Common myeloid progenitor, CD34-positive (primary cell): ENCODE measurements at places on chromosomes 1 and 21.

DNA sequence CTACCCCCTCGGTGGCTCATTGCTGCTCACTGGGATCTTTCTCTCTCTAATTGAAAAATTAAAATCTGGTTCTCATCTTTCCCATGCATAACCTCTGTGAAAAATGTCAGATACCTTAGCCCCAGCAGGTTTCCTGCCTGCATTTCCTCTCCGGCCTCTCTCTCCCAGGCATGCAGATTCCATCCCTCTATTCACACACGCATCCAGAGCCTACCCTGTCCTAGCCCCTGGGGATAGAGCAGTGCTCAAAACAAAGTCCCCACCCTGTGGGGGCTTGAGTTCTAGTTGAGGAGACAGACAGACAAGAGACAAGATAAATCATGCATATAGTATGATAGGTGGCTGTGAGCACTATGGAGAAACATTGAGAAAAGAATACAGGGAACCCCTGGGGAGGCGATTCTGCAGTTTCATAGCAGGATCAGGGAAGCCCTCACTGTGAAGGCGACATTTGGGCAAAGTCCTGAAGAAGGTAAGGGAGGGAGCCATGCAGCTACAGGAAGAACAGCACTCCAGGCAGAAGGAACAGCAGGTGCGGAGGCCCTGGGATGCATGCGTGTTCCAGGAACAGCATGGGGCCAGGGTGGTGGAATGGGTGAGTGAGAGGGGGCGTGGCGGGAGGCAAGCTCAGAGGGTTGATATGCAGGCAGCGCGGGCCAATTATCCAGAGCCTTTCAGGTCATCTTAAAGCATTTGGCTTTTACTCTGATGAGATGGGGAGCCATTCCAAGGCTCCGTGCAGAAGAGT, 3.5 kb upstream of the BSND start:
- no peak overlapping the region for H3K27ac ChIP-seq
- no peaks in the 10 kb centered on the region for H3K36me3 ChIP-seq
- H3K4me1 ChIP-seq: peaks cover 8% of the 10 kb centered on the region
- H3K27me3 ChIP-seq: peaks cover 52% of the 10 kb centered on the region

DNA sequence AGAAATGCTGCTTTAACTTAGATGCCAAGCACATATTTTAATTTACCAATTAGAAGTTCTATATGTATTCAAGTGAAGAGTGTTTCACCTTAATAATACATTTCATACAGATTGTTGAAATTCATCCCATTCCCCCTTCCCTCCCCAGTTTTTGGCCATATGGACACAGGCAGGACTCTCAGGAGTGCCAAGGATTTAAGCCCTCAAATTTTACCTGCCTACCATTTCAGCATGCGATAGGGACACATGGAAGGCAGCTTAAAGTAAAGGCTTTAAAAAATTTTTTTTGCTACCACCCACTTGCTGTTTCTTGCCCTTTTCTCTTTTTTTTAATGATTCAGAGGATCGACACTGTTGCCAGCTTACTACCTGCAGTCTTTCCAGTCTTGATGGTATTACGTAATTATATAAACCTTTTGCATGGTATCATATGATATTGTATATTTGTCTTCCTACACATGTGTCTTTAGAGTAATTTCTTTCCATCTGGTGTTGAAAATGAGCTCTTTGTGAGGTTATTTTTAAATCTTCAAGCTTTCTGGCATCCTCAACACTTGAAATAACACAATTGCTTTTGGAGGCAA, 7.0 kb downstream of the EPB41 start:
- DNase-seq: no peak
- H3K4me1 ChIP-seq: peaks cover 8% of the 10 kb centered on the region
- no peaks in the 10 kb centered on the region for H3K36me3 ChIP-seq
- no peaks in the 10 kb centered on the region for H3K27me3 ChIP-seq
- H3K27ac ChIP-seq: no peak overlapping the region
- H3K4me3 ChIP-seq: no peak overlapping the region

DNA sequence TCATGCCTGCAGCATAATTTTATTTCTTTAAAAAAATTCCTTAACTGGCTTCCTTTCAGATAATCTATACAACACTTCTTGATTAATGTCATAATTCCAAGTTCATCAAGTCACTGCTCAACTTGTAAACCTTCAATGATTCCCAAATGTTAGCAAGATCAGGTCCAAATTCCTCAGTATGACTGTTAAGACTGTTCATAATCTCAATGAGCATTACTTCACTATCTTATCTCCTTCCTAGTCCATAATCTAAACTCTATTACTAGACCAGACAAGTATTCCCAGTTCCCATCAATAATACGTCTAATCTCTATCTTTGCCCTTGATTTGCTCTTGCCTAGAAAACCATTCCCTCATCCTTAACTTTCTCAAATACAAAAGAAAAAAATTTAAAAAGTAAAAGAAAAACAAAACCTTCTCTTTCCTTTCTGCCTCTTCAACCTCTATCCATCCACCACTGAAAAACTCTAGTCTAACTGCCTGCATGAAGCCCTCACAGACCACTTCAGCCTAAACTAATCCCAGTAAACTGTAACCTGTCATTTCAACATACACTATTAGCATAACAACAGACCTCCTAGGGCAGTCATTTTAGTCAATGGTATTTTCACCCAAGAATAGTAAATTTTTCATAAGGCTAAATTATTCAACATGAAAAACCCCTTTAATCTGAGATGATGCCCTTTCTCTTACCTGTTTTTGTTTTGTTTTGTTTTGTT, 15.5 kb downstream of the LUZP1 start:
- no peaks in the 10 kb centered on the region for H3K27me3 ChIP-seq
- H3K4me3 ChIP-seq: no peak overlapping the region
- H3K27ac ChIP-seq: no peak overlapping the region
- no peaks in the 10 kb centered on the region for H3K4me1 ChIP-seq
- H3K36me3 ChIP-seq: no peaks in the 10 kb centered on the region

DNA sequence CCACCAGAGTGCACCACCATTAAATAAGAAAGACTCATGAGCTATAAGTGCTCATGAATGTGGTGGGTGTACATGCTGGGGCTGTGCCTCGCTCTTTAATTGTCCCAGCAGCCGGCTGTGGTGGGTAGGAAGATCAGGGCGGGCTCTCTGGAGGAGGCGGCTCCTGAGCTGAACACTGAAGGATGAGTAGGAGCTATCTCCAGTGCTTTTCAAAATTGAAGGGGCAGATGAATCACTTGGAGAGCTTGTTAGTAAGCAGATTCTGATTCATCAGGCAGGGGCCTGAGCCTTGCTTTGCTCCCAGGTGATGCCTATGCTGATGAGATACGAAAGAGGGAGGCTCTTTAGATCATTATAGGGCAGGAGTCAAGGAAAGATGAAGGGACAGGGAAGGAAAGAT, 54.1 kb downstream of the ETS2 start:
- H3K36me3 ChIP-seq: no peaks in the 10 kb centered on the region
- DNase-seq: no peak
- no peaks in the 10 kb centered on the region for H3K27me3 ChIP-seq

DNA sequence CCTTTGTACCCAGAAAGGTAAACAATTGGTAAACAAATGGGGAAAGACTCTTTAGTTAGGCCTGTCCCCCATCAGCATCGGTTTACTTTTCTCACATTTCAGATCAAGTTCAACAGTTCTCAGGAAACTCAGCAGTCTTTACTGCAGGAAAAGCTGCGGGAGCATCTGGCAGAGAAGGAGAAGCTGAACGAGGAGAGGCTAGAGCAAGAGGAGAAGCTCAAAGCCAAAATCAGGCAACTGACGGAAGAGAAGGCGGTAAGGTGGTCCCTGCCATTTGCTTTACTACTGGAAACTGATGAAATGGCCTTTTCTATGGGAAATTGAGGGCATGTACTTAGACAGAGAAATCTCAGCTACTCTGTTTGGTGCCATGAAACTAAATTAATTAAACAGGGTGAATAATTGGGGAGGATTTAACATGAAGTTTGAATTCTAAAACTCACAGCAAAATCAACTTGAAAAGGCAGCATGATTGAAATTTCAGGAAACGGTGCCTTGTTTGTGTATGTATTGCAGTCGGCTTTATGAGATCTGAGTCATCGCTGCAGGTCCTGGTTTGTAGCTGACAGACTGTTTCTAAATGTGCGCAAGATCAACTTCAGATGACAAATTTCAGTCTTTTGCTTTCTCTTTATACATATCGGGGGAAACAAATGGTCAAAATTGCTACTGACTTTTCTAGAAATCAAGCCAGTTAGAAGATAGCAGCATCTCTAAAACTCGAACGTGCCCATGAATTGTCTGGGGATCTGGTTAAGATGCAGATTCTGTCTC, 67.9 kb upstream of the EFHD2 start:
- peaks cover 15% of the 10 kb centered on the region for H3K4me1 ChIP-seq
- no peak overlapping the region for H3K27ac ChIP-seq
- no peak for DNase-seq

GRCh38 chr1:201127755-201128455, 921 bp upstream of the ASCL5 start:
- H3K4me3 ChIP-seq: no peak overlapping the region
- no peak for DNase-seq
- H3K4me1 ChIP-seq: no peaks in the 10 kb centered on the region
- H3K27me3 ChIP-seq: no peaks in the 10 kb centered on the region

DNA sequence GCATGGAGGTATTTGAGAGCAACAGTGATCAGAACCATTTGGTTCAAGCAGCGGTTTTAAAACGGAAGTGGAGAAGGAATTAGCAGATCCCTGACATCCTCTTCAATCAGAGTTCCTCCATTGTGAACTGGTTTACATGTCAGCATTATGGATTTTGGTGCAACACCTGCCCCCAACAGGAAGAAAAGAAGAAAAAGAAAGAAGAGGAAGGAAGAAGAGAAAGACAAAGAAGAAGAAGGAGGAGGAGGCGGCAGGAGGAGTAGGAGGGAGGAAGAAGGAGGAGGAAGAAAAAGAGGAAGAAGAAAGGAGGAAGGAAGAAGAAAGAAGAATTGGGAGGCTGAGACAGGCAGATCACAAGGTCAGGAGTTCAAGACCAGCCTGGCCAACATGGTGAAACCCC, 17.4 kb downstream of the NDUFS5 start:
- no peak for DNase-seq
- H3K4me3 ChIP-seq: no peak overlapping the region
- no peak overlapping the region for H3K27ac ChIP-seq
- peaks cover 2% of the 10 kb centered on the region for H3K36me3 ChIP-seq

DNA sequence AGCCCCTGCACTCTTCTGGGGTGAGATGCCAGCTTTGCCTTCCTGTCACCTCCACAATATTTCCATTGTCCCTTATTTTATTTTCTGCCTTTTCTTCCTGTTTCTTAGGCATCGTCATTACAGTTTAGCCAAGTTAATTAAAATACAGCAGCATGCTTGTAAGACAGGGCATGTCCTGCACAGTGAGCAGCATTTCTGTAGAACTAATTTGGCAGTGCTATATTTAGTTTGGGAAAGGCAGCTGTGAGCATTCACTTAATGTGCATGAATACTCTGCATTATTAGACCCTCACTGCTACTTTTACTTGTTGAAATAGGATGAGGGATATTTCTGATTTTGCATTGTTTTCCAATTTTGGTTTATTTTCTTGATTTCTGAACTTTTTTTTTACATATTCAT, 133.3 kb downstream of the KCNK2 start:
- DNase-seq: no peak
- H3K27me3 ChIP-seq: no peaks in the 10 kb centered on the region
- no peak overlapping the region for H3K27ac ChIP-seq
- H3K4me1 ChIP-seq: no peaks in the 10 kb centered on the region
- H3K4me3 ChIP-seq: no peak overlapping the region

- no peaks in the 10 kb centered on the region for H3K36me3 ChIP-seq
- no peaks in the 10 kb centered on the region for H3K27me3 ChIP-seq
- no peak for DNase-seq
- no peaks in the 10 kb centered on the region for H3K4me1 ChIP-seq
Measured at GRCh38 chr1:177045151-177045550, 119.4 kb downstream of the ASTN1 start.

DNA sequence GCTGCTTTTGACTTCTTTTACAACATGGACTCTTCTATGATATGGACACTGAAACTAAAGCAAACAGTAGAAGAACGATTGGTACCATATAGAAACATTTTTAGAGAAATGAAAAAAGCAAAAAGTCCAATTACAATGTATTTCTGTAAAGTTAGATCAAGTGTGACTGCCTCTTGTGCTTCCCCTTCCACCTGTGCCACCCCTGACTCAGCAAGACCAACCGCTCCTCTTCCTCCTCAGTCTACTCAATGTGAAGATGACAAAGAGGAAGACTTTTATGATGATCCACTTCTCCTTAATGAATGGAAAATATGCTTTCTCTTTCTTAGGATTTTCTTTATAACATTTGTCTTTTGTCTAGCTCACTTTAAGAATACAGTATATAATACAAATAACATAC, 66.9 kb downstream of the PHTF1 start:
- peaks cover 18% of the 10 kb centered on the region for H3K36me3 ChIP-seq
- H3K27ac ChIP-seq: no peak overlapping the region
- no peaks in the 10 kb centered on the region for H3K4me1 ChIP-seq
- H3K27me3 ChIP-seq: no peaks in the 10 kb centered on the region
- H3K4me3 ChIP-seq: no peak overlapping the region

GRCh38 chr1:198903621-198904020, 264.8 kb downstream of the PTPRC start:
- H3K4me3 ChIP-seq: no peak overlapping the region
- H3K27ac ChIP-seq: no peak overlapping the region

DNA sequence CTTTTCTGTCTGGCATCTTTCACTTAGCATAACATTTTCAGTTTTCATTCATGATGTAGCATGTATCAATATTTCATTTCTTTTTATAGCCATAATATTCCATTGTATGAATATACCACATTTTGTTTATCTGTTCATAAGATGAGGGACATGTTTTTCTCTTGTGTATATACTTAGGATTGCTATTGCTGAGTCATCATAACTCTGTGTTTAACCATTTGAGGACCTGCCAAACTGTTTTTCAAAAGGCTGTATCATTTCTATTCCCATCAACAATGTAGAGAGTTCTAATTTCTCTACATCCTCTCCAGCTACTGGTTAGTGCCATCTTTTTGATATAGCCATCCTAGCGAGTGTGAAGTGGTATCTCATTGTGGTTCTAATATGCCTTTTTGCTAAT, 26.2 kb downstream of the MPZL1 start:
- H3K27ac ChIP-seq: no peak overlapping the region
- H3K4me3 ChIP-seq: no peak overlapping the region
- no peak for DNase-seq

- no peak overlapping the region for H3K27ac ChIP-seq
- no peaks in the 10 kb centered on the region for H3K4me1 ChIP-seq
- H3K36me3 ChIP-seq: no peaks in the 10 kb centered on the region
- no peaks in the 10 kb centered on the region for H3K27me3 ChIP-seq
- H3K4me3 ChIP-seq: no peak overlapping the region
Measured at GRCh38 chr1:174114788-174115448, 44.4 kb upstream of the RABGAP1L start.

- no peak overlapping the region for H3K27ac ChIP-seq
- H3K36me3 ChIP-seq: no peaks in the 10 kb centered on the region
- H3K4me3 ChIP-seq: no peak overlapping the region
- H3K27me3 ChIP-seq: no peaks in the 10 kb centered on the region
Measured at GRCh38 chr1:168446081-168446480, 97.7 kb downstream of the XCL2 start.

GRCh38 chr1:5324883-5325282, 667.3 kb downstream of the NPHP4 start:
- H3K27ac ChIP-seq: no peak overlapping the region
- no peaks in the 10 kb centered on the region for H3K4me1 ChIP-seq
- DNase-seq: no peak
- H3K4me3 ChIP-seq: no peak overlapping the region

- no peaks in the 10 kb centered on the region for H3K27me3 ChIP-seq
- H3K4me1 ChIP-seq: peaks cover 3% of the 10 kb centered on the region
- no peaks in the 10 kb centered on the region for H3K36me3 ChIP-seq
- DNase-seq: no peak
Measured at GRCh38 chr1:56227886-56228285, 351.5 kb downstream of the PLPP3 start.
